ENCODE measurements at places on chromosomes 4 and X.

DNA sequence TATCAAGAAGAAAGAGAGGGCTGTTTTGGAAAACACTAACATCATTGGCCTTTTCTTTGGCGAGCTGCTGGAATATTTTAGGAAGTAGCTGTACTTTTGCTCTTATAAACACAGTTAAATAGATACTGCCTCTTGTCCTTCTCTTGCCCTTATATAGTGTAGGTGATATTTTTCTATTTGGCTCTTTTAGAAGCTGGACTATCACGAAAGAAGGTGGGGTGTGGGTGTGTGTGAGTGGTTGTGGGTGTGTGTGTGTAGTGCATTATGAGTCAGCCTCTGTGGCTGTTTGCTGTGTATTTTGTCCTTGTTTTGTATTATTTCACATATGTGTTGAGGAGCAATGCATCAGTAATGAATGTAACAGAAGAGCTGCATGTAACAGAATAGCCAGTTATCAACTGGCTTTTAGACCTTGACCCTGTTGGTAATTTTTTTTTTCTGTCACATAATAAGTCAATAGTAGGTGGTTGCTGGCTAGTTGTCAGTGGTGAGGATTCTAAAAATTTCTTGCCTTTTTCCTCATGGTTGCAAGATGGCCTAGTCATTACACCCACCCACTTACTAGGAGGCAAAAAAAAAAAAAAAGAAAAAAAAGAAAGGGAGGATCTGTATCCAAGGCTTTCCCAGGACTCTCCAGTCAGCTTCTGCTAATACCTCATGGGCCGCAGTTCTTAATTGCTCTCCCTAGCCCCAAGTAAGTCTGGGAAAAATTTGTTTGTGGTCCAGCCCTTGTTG lies 23.8 kb downstream of the ARHGAP10 start:
- DNase-seq, result no peak

DNA sequence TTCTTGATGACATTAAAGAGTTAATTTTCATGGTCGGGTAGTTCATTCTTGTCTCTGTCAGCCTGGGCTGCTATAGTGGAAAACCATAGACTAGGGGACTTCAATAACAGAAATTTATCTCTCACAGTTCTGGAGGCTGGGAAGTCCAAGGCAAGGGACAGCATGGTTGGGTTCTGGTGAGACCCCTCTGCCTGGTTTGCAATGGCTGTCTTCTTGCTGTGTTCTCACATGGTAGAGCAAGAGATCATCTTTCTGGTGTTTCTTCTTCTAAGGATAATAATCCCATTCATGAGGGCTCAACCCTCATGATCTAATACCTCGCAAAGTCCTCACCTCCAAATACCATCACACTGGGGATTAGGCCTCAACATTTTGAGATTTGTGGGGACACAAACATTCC lies 50.1 kb downstream of the RHOH start:
- no peak for DNase-seq

DNA sequence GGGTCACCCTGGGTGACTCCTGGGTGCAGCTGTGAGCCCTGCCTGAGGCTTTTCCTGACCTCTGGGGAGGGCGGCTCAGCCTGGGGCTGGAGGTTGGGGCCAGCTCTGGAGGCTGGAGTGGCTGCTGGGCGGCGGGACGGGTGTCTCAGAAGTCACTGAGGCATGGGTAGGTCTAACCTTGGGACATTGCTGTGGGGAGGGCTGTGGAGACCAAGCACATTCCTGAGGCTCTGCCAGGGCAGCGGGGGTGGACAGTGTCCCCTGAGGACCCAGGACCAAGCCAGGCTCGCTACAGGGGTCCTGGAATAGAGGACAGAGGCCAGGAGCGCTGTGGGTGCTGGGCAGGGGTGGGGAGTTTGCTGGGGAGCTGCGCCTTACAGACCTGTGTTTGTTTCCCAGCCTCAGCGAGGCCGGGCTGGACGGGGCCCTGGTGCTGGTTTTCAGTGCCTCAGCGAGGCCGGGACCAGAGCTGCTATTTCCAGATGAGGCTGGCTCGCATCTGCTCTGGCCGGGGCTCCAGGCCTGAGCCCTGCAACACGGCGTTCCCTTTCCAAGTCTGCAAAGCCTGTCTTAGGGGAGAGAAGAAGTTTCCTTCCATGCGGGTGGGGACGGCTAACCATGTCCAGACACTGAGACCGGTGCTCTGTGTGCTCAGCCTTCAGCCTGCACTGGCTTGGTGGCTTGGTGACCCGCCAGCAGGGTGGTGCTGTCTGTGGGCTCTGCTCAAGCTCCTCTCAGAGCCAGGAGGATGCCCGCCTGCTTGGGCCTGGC lies 3.0 kb upstream of the SLC25A6 start:
- DNase-seq, result no peak

- DNase-seq, result no peak
These were observed 158.9 kb upstream of the MAD2L1 start for GRCh38 chr4:120225527-120225926.

DNA sequence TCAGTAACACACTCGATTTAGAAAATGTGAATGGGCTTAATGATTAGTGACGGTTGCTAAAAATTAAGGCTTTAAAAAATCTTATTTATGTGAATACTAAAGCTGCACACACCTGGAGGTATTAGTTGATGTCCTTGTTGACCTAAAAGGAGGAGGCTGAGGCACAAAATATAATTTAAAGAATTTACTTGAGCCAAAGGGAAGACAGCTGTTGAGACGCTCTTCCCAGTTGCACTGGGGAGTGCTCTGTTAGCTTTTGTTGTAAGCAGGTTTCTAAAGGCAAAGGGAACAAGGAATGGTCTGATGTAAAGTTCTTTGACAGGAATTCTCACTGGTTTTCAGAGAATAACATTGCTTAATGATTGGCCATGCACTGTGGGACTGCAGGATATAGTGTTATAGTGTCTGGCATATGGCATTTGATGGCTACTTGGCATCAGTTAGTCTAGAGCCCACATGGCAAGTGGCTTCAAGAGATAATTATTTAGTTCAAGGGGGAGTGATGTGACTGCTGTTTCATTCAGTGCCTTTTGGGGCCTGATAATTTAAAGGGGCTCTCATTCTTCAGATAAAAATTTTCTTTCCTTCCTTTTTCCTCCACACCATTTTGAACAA lies 30.8 kb upstream of the PGM2 start:
- no peak for DNase-seq

DNA sequence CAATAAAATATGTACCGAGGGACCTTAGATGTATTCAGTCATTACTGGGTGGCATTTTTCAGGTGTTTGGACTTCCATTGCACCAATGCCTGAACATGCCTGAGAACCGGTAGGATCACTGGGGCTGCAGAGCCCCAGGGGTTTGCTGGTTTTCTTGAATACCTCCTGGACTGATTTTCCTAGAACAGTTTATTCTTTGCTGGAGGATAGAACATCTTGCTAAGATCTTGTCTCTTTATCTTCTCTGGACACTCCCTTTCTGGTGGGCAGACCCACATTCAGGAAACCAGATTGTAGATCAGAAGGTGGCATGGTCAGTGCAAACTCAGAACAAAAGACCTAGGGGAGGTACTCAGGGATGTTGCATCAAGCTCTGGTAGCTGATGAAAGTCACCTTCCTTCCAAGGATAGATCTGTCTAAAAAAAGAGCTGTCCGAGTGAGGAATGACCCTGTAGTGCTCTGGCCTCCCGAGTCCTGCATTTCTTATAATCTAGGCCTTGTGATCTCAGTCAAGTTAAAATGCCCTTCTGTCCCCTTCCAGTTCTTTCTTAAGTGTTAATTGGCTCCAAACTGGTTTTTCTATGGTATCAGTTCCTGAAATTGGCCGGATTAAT lies 84.8 kb downstream of the CLDN34 start:
- no peak for DNase-seq

- DNase-seq, result no peak
These were observed 53.6 kb downstream of the MBNL3 start for GRCh38 chrX:132435222-132435621.

DNA sequence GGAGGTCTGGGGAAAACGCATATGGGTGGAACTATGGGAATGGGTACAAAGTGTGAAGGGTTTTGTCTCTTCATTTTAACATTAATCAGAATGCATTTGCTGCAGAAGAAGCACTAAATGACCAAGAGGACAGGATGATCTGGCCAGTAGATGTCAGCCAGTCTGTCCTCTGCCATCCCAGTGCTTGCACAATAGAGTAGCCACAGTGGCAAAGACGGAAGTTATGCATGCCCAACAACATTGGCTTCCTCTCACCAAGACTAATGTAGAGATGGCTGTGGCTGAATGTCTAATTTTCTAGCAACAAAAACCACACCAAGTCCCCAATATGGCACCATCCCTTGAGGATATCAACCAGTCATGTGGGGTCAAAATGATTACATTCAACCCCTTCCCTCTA lies 45.0 kb upstream of the ARHGEF6 start:
- DNase-seq, result no peak

- no peak for DNase-seq
These were observed 57.4 kb downstream of the LGI2 start for GRCh38 chr4:24973404-24973746.

GRCh38 chrX:150086371-150086770 lies 148.1 kb upstream of the EOLA2 start:
- DNase-seq, result no peak

- DNase-seq, result no peak
These were observed 41.1 kb upstream of the PPARGC1A start for GRCh38 chr4:23930750-23931488.

DNA sequence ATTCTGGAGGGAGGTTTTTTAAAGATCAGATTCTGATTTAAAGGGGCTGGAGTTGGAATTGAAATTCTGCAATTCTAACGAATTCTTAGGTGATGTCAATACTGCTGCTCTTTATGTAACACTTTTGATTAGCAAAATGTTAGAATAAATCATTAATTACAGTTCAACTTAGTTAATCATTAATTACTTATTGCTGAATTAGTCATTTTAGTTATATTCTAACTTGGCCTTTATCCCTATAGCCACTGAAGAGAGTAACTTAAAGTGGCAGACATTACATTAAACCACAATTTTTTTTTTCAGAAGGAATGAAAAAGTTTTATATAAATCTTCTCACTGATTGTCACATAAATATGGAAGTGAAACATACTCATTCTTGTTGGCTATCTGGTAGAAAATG lies 206.6 kb upstream of the ITM2A start:
- no peak for DNase-seq

- DNase-seq, result no peak
These were observed 70.6 kb downstream of the ARFIP1 start for GRCh38 chr4:152850377-152850776.

DNA sequence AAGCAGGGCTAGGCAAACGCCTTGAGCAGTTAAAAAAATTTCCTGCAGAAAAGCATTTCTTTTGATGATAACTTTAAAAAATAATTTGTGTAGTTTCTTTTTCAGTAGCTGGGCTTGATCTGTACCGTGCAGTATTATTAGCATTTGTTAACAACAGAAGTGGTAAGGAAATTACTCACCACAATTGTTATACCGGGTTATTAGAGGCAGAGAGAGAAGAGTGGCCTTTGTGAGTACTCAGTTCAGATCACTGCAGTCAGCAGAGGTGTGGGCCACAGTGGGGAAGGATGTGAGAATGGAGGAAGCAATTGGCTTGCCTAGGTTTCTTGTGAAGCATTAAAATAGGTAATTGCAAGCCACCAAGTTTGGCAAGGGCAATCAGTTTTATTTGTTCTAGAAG lies 14.3 kb upstream of the IL21 start:
- no peak for DNase-seq

GRCh38 chrX:150361777-150362351 lies 1.3 kb upstream of the MAMLD1 start:
- no peak for DNase-seq

DNA sequence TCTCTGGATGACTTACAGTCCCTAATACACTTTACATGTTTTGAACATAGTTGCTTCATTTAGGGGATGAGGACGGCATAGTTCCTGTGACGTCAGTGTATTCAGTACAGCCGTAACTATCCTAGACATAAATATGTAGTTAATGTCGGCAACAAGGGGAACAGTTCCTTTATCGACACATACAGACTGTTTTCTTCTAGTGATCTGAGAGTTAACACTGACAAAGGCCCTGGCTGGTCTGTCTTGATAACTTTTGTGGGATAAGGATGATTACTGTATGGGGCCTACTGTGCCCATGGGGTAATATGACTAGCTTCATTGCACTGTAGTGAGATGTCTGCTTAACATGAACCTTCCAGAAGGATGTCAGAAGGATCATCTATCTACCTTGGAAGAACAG lies 131.2 kb downstream of the ZNF518B start:
- DNase-seq, result no peak

DNA sequence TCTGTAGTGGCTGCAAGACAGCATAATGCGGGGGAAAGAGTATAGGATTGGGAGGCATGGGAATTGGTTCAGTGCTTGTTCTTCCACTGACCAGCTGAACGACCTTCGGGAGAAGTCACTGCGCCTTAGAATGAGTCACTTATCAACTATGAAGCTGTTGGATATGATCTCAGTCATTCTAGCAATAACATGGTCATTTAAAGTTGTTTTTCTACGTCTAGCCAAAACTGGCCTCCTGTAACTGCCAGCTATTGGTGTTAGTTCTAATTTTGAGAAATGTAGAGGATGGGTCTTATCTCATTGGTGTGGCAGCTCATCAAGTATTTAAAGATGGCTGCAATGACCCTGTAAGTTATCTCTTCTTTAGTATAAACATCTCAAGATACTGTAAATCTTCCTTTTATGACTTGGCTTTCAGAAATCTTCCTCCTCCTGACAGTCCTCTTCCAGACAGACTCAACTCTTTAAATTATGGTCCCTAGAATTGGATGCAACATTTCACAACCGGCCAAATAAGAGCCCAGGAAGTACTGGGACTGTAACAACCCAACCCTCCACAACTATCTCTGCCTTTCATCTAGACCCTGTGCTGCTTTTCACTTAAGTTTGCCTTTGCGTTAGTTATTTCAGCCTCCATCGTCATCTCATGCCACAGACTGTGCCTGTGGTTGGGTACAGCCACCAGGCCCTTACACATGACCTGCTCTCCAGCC lies 243.3 kb downstream of the CBR4 start:
- DNase-seq, result no peak

GRCh38 chr4:144374065-144374464 lies 233.5 kb upstream of the GYPA start:
- no peak for DNase-seq

GRCh38 chr4:175469514-175469913 lies 342.6 kb downstream of the GPM6A start:
- DNase-seq, result no peak

- no peak for DNase-seq
These were observed 42.2 kb downstream of the TBCK start for GRCh38 chr4:106273831-106274230.

Data from stimulated activated CD4-positive, alpha-beta T cell treated with anti-CD3 and anti-CD28 coated beads, TNF-alpha, amount 100 ng/mL, for 48 hours (primary cell).